ENCODE measurements at places on chromosomes 11 and 22. TPM values are rescaled to one million over a fixed set of nuclear protein-coding genes. Genes with fewer than 3 reads are reported as not detected.

The POU2F3 gene
- total RNA-seq, result not detected

DNA sequence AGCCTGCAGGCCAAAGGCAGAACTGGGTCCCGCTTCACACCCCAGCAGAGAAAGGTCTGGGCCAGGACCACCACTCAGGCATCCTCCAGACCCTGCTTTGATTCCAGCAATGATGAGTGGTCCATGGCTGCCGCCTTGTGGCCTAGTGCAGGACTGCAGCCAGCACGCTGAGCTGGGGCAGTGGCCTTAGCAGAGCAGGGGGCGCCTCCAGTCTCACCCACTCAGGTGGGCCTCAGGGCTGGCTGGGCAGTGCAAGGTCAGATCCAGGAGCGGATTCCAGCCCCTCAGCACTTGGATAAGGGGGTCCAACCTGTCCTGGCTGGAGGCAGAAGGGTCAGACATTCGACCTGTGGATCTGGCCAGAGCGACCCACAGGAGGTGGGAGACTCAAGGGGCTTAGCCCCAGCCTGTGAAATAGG lies 9.6 kb upstream of the PDE2A start:
- DNase-seq, result no peak

- no peak for DNase-seq
Observed at GRCh38 chr11:94793822-94794221, 25.7 kb downstream of the AMOTL1 start.

- no peak for DNase-seq
Observed at GRCh38 chr11:117019871-117020270, 78.4 kb downstream of the SIK3 start.
